ENCODE measurements at places on chromosomes 4 and X.

DNA sequence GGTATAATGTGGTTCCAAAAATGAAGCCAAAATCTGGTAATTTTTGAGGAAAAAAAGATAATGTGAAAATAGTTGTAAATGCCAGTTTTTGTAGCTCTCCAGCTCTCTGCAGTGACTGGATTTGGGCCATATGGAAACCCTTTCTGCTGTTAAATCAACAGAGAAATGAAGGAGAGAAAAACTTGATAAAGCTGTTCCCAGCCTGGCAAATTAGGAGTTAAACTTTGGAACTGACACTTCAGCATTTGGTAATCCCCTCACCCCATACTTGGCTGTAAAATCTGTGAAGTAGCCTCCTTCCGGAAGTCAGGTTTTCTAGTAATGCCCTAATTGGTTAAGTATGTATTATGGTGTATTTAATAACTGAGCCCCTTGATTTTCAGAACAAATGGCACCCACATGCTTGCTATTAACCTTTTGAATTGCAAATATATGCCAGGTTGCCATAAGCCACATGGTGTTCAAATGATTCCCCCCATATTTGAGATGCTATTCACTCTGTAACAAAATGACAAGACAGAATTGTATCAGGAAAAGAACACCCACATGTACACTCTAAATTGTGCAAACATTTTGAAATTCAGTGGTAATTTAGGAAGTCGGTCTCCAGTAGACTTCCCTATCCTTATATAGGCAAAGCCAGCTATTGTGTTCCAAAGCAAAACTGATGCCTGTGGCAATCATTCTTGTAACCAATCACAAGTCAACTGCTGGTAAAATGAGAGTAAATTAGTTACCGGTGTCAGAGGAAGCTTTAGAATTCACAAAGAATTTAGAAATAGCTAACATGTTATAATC is 96.3 kb upstream of the ADAMTS3 start:
- DNase-seq: no peak

GRCh38 chr4:80452768-80453167 is 117.2 kb downstream of the CFAP299 start:
- DNase-seq: no peak

DNA sequence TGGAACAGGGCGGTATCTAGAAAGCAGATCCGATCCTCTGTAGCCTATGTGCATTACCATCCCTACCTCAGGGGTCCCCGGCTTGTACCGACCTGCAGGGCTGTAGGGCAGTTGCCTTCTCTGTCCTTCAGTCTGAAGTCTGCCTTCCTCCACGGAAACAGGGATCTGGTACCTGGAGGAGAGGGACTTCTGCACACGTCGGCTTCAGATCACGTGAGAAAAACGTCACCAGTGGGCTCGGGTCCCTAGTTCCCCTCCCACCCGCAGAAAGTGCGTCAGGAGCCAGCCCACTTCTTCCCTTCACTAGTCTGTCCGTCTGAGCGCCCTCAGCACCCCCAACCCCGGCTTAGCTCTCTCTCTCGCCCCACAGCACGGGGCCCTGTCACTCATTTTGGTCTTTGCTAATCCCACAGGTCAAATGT is at the start of gene TCEAL5:
Gene TCEAL5 (minus strand): TSS at position 170 of the 422 bp plus-strand sequence. CDS start 2,187 bp downstream, outside the sequence.
- no peak for DNase-seq

GRCh38 chrX:13966071-13966792 is 63.5 kb downstream of the GEMIN8 start:
- DNase-seq: no peak

DNA sequence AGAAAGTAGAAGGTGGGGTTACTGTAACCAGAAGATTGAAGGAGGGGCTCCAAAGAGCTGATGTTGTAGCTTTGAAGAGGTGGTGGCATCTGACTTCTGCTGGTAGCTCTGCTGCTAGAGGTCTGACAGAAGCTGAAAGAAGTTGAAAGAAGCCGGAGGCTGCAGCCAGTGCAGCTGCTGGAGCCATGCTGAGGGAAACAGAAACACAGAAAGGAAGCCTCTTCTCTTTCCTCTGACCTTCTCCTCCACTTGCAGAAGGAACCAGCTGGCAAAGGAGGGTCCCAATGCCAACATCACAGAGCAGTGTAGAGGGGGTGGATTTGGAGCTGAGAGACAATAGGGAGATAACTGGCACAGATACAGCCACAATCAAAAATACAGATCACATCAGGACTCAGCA is 89.3 kb upstream of the HHIP start:
- DNase-seq: no peak

DNA sequence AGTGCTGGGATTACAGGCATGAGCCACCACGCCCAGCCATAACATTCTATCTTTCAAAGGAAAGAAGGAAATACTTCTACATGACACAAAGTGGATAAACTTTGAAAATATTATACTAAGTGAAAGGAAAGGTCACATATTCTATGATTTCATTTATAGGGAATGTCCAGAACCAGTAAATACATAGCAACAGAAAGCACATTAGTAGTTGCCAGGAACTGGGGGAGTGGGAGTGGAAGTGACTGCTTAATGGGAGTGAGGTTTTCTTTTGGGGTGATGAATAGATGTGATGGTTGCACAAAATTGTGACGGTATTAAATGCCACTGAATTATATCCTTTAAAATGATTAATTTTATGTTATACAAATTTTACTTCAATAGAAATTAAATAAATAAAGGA is 95.7 kb upstream of the IL15 start:
- no peak for DNase-seq

DNA sequence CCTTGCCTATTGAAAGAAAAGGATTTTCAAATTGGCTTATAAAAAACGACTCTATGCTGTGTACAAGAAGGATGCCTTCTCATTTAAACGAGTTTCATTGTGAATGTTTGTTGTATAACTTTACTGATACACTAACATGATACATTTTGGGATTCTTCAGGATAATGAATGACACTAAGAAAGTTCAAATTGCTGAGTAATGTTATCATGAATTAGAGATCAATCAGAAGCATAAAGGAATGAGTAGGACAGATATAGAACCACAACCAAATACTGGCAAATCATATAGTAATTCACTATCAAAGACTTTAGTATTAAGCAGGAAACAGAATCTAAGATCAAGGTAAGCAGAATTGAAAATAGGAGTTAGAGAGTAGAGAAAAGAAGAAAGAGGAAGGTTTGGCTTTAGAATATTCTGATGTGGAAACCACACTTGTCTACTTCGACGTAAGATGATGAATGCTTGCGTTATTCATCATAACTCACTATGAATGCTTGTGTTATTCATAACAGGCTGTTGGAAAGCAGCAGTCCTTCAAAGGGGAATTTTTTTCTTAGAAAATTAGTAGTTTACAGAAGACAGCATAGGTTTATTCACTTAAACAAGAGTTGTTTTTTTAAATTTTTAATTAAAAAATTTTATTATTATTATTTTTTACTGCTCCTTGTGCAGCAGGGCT is 13.4 kb downstream of the CCDC158 start:
- no peak for DNase-seq

Measured in stimulated activated CD8-positive, alpha-beta memory T cell treated with anti-CD3 and anti-CD28 coated beads, Interleukin-2, amount 100 ng/mL, for 1 hour (primary cell).